ENCODE measurements at places on chromosomes 5 and 9. TPM values are rescaled to one million over a fixed set of nuclear protein-coding genes. Genes with fewer than 3 reads are reported as not detected.

The TEX10 gene
- 10.6 TPM for total RNA-seq

DNA sequence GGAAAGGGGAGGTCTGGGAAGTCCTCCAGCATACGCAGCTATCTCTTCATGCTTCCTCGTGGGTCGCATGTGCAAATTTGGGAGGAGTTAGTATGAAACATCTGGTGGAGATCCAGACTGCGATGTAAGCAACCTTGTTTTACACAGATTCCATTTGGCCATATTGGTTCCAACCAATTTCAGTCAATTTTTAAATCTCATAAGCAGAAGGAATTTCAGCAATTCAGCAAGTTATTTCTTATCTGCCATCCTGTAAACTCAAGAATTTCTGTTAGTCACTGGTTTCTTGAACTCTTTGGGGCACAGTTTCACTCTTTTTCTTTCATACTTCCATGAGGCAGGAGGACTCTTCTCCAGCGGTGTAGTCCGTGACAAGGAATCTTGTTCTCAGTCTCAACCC lies 130.4 kb upstream of the CLINT1 start:
- H3K4me3 ChIP-seq: no peak overlapping the region
- no peaks in the 10 kb centered on the region for H3K27me3 ChIP-seq
- no peak for DNase-seq
- no peaks in the 10 kb centered on the region for H3K36me3 ChIP-seq
- H3K4me1 ChIP-seq: peaks cover 11% of the 10 kb centered on the region

GRCh38 chr5:36741128-36741527 lies 134.7 kb downstream of the SLC1A3 start:
- H3K36me3 ChIP-seq: no peaks in the 10 kb centered on the region
- peaks cover 36% of the 10 kb centered on the region for H3K4me1 ChIP-seq
- DNase-seq: no peak
- H3K27ac ChIP-seq: no peak overlapping the region
- H3K27me3 ChIP-seq: no peaks in the 10 kb centered on the region

GRCh38 chr9:34370970-34371880 lies 5.5 kb downstream of the MYORG start:
- peaks cover 35% of the 10 kb centered on the region for H3K36me3 ChIP-seq
- no peak overlapping the region for H3K27ac ChIP-seq
- DNase-seq: no peak
- H3K4me1 ChIP-seq: peaks cover 49% of the 10 kb centered on the region
- no peaks in the 10 kb centered on the region for H3K27me3 ChIP-seq

The ARL14EPL gene
- total RNA-seq: not detected

The BRINP1 gene
- total RNA-seq: not detected

Data from esophagus muscularis mucosa (tissue), 4 donors.